Inflammatory macrophage treated with lipopolysaccharide for 4 hours (primary cell): ENCODE measurements at places on chromosomes 4 and X.

DNA sequence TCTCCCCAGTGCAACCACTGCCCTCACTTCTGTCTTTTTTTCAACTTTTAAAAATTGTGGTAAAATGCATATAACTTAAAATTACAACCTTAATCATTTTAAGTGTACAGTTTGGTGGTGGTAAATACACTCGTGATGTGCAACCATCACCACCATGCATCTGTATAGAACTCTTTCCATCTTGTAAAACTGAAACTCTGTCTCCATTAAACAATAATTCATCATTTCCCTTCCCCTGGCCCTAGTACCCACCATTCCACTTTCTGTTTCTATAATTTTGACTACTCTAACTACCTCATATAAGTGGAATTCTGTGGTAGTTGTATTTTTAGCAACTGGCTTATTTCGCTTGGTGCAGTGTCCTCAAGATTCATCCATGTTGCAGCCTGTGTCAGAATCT lies 6.8 kb upstream of the CTBP1 start:
- peak; percentile 34 for DNase-seq

- DNase-seq, result no peak
Measured at GRCh38 chr4:108107729-108108382, 60.9 kb downstream of the LEF1 start.

GRCh38 chr4:121953860-121954259 lies 2.0 kb upstream of the TRPC3 start:
- no peak for DNase-seq

GRCh38 chr4:3376266-3376665 lies 65.5 kb upstream of the HGFAC start:
- DNase-seq, result no peak

GRCh38 chr4:86443495-86443894 lies 83.6 kb upstream of the MAPK10 start:
- DNase-seq, result no peak

DNA sequence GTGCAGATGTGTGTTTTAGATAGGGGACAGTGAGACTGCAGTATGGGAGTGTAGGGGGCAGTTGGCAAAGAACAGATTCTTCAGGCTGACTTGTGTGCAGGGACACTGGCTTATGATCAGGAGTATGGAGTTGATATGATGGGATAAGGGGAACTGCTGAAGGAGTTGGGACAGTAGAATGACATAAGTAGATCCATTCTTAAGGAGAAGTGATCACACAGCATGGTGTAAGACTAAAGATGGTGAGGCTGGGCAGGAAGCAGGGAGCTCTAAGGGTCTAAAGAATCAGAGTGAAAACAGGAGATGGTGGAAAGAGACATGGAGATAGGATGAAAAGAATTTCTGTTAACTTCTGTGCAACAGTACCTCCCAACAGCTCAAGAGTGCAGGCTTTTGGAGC lies 70.7 kb downstream of the REELD1 start:
- peak; percentile 53 for DNase-seq

- DNase-seq, result no peak
Measured at GRCh38 chr4:184395971-184396391, 78.4 kb downstream of the IRF2 start.

DNA sequence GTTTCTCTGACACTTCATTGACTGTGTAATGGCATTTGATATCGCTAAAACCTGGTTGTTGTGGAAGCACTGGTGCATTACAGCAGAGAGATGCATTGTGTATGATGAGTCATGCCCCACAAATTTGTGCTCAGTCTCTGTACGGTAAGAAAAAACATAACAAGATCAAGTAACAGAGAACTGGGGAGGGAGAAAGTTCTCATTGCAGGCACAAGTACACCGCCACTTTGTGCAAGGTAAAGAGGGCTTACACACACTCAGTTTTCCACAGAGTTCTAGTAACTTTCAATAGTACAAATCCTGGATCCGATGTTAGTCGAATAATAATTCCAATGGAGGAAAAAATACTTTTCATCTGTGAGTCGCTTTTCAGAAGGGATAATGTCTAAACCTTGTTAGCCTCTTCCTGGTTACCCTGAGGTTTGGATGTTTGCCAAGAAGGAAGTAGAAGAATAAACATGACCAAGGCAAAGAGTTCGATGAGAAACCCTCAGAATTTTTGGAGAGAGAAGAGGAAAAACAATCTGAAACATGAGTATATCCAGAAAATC lies 512.5 kb upstream of the SLIT2 start:
- DNase-seq, result no peak

GRCh38 chr4:188821500-188821899 lies 682.3 kb downstream of the TRIML1 start:
- DNase-seq, result no peak
